Stimulated activated CD8-positive, alpha-beta memory T cell treated with anti-CD3 and anti-CD28 coated beads, Interleukin-15, amount 100 ng/mL, for 4 hours (primary cell): ENCODE measurements at places on chromosomes 3 and 15.

DNA sequence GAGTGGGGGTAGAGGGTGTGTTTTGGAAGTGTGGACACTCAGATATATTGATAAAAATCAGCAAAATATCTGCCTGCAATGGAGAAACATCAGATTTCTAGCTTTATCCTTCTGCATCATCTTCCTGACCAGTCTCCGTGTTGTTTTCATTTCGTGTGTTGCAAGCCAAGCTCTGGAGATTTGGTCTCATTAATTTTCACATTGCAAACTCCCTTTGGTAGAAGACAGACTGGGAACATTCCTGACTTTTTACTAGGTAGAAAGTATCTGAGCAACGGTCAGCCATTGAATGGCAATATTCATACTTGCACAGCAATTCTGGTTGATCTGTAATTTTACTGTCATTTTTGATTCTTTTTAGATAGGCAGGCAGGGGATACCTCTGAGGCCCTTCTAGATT is 30.4 kb downstream of the FSTL1 start:
- DNase-seq: no peak

- DNase-seq: no peak
Measured at GRCh38 chr15:69812861-69813261, 284.9 kb downstream of the TLE3 start.

- no peak for DNase-seq
Measured at GRCh38 chr3:47003461-47004368, 24.2 kb downstream of the NBEAL2 start.

DNA sequence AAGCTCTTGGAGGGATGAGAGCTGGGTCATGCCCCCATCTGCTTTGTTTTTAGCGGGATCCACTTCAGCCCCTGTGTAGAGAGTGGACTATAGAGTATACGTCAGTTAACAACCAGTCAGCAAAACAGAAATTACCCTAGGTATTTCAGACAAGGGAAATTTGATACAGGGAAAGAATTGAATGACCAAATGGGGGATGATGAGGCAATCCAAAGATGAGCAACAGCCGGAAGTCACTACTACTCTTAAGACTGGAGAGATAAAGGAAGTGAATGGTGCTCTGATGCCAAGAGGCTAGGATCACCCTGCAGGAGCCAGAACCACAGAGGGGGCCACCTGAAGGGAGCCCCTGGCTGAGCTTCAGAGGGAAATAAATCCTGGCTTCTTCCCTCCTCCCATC is 1.7 kb upstream of the GPR62 start:
- no peak for DNase-seq

DNA sequence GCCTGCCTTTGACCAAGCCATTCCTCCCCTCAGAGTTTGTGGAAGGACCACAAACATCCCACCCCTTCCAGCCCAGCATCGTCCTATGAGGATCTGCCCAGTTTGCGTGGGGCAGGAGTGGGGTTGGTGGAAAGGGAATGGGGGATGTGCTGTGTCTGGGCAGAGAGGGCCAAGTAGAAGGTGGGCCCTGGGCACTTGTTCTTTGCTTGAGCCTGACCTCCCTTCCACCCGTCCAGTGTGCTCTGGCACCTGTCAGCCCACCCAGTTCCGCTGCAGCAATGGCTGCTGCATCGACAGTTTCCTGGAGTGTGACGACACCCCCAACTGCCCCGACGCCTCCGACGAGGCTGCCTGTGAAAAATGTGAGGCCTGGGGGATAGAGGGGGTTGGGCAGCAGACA is 10.3 kb downstream of the SPINT1 start:
- no peak for DNase-seq

DNA sequence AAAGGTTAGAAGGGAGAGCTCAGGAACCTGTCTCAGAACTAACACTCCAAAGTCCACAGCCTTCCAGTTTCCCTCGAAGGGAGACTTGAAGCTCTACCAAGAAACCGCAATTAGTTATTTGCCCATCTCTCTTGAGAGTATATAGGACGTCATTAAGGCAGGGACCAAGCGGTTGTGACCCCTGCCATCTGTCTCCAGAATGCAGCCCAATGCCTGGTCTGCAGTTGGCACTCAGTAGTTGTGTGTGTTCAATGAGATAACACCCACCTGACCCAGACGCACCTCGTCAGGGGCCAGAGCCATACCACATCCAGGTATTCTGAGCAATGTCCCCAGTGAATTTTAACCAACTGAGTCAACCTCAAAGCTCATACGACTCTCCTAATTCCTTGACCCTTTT is 251.0 kb downstream of the VPS13C start:
- DNase-seq: no peak

- no peak for DNase-seq
Measured at GRCh38 chr3:149900322-149900721, 70.4 kb downstream of the PFN2 start.

GRCh38 chr15:43168192-43169107 is 16.8 kb upstream of the CCNDBP1 start:
- no peak for DNase-seq

DNA sequence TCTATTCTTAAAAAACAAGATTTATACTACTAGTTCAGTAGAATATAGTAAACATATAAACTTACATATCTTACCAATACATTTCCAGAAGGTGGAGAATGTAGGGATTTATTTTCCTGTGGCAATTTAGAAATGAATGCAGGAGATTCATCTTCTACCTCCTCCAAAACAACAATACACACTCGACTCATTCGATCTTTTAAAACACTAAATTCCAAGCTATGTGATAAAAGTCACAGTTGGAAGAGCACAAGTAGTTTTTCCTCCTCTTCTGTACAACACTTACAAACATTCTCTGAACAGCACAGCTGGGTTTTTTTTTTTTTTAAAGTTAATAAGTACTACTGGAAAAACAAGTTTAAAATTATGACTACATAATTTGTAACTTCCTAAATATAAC is 1.4 kb downstream of the ANKRD28 start:
- DNase-seq: no peak

GRCh38 chr3:67384760-67385397 is 269.5 kb downstream of the SUCLG2 start:
- DNase-seq: no peak

DNA sequence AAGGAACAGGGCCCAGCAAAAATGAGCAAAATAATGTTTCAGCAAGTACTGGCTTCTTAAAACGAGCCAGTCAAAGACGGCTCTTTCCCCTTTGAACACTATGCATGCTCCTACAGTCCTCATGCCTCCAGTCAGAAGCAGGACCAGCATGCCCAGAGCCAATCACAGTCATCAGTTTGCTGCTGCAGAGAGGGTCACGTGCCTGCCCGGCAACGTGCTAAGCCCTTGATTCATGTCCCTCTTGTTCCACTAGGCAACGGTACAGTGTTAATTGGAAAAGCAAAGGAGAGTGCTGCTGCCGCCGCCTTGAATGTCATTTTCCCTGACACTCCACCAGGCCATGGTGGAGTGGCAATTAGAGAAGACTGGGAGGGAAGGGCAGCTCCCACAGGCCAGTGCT is 500.1 kb downstream of the OCA2 start:
- no peak for DNase-seq

DNA sequence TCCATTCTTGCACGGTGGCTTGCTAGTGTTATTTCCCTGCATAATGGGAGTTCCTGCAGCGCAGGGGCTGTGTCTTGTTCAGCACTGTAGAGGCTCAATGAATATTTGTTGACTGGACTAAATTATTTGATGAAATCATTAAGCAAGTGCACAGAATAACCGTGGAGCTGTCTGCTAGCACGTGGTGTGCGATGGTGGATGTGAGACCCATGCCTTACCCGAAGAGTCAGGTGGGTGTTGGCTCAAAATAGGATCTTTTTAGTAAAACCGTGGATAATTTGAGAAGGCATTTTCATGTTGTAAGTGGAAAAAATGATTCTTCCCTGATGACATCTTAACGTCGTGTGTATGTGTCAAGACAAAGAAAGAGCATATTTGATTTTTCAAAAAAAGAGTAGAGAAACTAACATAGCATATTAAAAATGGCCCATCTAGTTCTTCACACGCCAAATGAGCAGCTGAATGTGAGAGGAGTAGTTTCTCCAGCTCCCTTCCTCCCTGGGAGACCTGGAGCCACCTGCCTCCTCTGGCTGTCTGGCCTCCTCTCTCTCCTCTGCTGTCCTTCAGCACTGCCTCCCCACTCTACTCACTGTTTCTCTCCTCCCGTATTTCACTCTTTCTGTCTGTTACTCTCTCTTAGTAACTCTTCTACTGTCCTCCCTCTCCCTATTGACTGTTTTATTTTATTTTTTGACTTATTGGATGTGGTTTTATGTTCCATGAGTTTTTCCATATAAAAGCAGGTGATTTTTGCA is 6.3 kb downstream of the FAM81A start:
- DNase-seq: no peak

GRCh38 chr3:66428733-66429132 is 72.1 kb downstream of the LRIG1 start:
- DNase-seq: no peak

GRCh38 chr3:116165135-116165534 is 280.2 kb downstream of the LSAMP start:
- no peak for DNase-seq

GRCh38 chr3:156642750-156643728 is 31.4 kb upstream of the TIPARP start:
- DNase-seq: no peak

DNA sequence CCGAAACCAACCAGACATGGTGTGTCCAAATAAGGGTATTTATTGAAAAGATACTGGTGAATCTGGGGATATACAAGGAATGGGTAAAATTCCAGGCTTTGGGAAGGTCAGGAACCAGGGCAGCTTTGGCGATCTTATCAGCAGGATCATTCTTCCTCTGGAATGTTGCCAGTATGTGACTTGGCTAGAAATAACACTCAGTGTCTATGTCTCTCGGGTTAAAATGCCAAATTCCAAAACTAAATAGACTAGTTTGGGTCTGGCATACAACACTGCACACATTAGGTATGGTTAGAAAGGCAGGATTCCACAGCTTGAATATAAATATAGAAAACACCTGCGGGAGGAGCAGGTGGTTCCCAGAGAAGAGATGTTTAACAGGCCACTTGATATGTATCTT is 220.2 kb upstream of the CD96 start:
- no peak for DNase-seq

DNA sequence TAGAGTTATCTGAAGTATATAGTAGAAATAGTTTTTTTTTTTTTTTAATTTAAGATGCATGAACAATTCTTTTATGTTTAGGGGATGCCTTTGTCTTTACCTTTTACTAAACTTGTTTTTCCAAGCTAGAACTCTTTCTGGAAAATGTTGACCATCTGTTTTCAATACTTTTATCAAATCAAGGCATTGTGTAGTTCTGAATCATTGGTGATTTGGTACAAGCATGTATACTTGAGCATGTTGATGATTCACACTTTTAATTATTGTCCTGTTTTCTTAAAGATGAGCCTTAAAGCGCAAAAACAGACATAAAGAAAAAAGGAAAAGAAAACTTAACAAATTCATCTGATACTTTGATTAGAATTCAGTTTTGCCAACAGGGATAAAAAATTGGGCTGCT is 28.3 kb downstream of the PDCD6IP start:
- no peak for DNase-seq

DNA sequence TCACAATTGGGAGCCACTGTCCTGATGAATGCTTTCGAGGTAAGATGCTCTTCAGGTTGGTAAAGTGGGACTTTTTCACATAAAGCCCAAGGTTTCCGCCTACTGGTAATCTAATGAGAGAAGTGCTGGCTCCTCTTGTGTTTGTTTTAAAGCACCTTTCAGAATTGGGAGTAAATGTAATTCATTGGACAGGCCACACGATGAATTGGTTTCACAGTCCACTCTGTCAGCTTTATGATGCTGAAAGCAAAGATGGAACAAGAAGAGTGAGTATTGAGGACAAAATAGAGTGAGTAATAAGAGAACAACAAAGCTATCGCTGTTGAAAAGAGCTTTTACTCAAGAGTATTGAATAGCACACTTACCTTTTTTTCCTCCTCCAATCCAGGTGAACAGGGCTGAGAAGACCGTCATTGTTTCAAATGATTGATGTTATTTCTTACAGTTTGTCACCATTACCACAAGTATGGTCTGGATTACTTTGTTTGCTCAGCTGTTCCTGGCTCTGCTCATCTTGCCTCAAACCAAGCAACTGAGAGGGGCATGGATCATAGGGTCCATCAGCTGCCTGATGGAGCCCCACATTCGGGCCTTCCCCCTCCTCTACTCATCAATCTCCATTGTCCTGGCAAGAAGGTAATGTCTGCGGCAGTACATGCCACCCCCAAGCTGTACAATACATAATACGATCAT is 136.1 kb upstream of the CNTN4 start:
- no peak for DNase-seq

DNA sequence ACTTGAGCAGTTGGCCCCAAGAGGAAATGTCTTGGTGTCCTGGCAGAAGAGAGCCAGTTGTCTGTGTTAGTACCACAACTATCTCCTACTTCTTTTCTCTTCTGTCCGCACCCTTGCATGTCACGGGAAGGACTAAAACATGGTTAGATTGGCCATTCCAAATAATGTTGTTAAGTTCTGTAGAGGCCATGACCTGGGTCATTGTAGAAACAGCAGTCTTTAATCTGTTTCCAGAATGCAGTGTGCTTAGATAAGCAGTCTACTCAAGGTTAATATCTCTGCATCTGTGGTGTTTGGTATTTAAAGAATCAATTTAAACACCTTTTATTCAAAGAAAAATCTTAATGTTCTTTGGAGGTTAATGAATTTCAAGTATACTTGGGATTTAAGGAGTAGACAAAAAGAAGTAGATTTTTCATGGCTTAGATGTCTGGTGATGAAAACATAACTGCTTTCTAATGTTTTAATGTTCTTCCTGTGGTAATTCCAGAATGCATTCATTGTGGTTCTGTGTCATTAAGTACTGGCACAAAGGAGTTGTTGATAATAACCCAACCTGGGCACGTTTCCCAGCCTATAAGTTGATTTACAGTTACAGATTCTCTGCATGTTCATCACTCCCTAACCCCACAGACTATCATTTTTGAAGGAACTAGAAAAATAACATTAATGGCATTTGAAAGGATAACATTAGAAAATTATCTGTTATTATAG is 58.9 kb downstream of the TMEM108 start:
- no peak for DNase-seq

DNA sequence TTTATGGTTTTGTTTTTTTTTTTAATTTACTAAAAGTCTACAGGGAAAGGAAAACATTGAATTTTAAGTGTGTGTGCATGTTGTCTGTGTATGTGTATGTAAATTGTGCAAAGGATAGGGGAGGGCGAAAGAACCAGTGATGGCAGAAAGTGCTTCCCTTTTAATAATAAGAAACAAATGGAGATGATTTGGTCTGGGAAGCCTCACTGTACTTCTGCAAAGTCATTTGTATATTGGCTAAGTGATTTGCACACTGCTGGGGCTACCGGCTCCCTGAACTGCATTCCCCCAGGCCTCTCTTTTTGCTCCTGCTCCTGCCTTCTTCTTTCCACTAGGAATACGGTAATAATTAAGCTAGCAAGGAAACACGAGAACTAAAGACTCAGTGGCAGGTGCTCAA is 101.2 kb downstream of the CD47 start:
- DNase-seq: no peak

GRCh38 chr3:17623464-17623863 is 119.0 kb downstream of the TBC1D5 start:
- no peak for DNase-seq

DNA sequence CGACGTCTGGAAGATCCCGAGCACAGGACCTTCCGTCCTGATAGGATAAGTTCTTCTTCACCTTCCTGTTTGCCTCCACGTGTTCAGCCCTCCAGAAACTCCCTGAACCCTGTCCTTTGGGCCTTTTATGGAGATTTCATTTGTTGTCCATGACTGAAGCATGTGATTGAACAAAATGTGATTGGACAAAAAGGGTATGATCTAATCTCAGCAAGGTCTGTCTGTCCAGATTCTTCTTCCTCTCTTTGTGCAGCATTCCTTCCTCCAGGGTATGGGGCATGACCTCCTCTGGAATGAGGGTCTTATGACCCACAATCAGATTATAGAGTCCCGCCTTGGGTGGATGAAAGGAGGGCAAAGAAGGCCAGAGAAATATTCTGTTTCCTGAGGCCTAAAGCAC is at the start of gene CYP19A1:
Gene CYP19A1 (minus strand): TSS at position 101 of the 400 bp plus-strand sequence. CDS start 95,684 bp downstream, outside the sequence.
- no peak for DNase-seq
